ENCODE measurements at places on chromosomes 5 and 9. TPM values are rescaled to one million over a fixed set of nuclear protein-coding genes. Genes with fewer than 3 reads are reported as not detected.

- no peak overlapping the region for H3K27ac ChIP-seq
- H3K27me3 ChIP-seq = no peaks in the 10 kb centered on the region
- no peaks in the 10 kb centered on the region for H3K4me1 ChIP-seq
- no peak for DNase-seq
- no peaks in the 10 kb centered on the region for H3K36me3 ChIP-seq
These were observed 28.3 kb downstream of the CXXC5 start for GRCh38 chr5:139676406-139676805.

DNA sequence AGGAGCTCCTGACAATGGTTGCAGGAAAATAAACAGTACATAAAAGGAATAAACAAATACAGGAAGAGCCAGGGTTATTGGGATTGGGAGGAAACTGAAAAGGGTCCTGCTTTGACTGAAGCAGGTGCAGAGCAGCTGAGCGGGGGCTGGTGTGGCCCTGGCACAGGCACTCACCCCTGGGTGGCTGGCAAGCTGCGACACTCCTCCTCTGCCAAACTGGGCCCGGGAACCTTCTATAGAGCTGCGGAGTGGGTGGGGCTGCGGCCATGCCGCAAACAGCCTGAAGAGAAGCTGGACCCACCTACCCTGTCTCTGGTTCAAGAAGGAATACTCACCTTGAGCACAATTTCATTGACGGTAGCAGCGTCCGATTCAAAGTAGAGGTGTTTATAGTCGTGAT lies 182.5 kb downstream of the GAPVD1 start:
- no peak overlapping the region for H3K4me3 ChIP-seq
- H3K27ac ChIP-seq = no peak overlapping the region
- H3K4me1 ChIP-seq = no peaks in the 10 kb centered on the region
- no peaks in the 10 kb centered on the region for H3K36me3 ChIP-seq
- no peak for DNase-seq

The GGTA1 gene
- 1.7 TPM for total RNA-seq

GRCh38 chr5:68544648-68545552 lies 329.3 kb downstream of the PIK3R1 start:
- no peaks in the 10 kb centered on the region for H3K36me3 ChIP-seq
- H3K4me3 ChIP-seq = no peak overlapping the region
- no peak overlapping the region for H3K27ac ChIP-seq
- DNase-seq = no peak

The DIRAS2 gene
- 1.1 TPM for total RNA-seq

DNA sequence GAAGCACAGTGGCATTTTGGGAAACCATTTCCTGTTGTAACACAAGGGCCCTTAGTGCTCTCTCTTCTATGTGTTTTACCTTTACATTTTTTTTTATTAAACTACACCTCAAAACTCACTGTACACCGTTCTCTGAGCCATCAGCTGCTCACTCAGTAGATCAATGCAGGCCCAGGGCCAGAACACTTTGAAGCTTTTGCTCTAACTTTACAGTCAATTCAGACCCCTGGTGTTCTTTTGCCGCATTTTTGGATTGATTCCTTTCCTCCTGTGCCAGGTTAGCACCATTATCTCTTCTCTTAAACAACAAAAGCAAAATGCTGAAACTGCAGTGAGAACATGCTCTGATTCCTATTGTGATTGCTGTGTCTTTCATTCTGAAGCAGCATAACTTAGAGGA lies 269.8 kb upstream of the RGMB start:
- H3K4me1 ChIP-seq = peaks cover 6% of the 10 kb centered on the region
- H3K27me3 ChIP-seq = no peaks in the 10 kb centered on the region
- H3K4me3 ChIP-seq = no peak overlapping the region

DNA sequence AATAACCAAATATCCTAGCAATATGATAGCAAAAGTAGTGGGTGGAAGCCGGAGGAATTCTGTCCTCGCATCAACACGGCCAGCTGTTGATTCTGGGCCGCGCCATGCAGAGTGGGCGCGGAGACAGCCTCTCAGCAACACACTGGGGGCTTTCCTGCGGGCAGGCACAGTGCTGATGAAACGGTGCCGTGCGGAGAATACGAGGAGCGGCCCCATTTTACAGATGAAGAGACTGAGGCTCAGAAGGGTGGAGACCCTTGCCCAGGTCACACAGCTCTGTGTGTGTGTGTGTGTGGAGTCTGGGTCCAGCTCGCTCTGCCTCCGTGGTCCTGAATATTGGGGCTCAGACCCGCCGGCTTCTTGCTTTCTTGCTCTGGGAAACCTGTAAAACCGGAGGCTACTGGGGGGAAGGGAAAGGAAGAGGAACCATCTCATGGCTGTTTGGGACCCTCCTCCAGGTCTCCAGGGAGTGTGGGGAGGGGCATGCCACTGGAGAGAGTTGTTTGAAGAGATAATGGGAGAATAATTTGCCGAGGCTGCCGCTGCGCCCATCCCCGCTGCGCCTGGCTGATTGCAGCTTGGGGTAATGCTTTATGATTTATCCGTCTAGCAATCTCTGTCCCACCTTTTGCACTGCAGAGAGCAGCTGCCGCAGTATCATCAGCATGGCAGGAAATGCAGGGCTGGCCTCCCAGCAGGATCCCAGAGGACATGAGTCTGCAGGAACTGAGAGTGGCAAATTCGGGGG lies 36.6 kb downstream of the NCS1 start:
- H3K27me3 ChIP-seq = no peaks in the 10 kb centered on the region
- H3K4me1 ChIP-seq = no peaks in the 10 kb centered on the region
- DNase-seq = no peak
- no peak overlapping the region for H3K4me3 ChIP-seq
- H3K36me3 ChIP-seq = no peaks in the 10 kb centered on the region

The ECM2 gene
- 20.1 TPM for total RNA-seq

DNA sequence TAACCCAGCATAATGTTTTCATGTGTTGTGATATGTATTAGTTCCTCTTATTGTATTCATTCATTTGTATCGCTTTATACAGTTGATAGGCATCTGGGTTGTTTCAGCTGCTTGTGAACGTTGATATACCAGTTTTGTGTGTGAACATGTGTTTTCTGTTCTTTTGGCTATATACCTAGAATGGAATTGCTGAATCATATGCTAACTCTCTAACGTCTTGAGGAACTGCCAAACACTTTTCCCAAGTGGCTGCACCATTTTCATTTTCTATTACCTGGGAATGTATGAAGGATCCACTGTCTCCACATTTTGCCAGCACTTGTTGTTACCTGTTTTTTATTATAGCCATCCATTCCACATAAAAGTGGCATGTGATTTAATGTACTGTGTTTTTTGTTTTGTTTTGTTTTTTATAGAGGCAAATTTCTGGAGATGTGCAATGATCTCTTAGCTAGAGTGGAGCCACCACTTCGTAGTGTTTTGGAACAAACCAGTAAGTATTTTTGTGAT lies 34.6 kb downstream of the HSPA4 start:
- H3K27ac ChIP-seq = no peak overlapping the region
- H3K36me3 ChIP-seq = peaks cover 59% of the 10 kb centered on the region
- DNase-seq = no peak
- H3K4me1 ChIP-seq = no peaks in the 10 kb centered on the region
- no peaks in the 10 kb centered on the region for H3K27me3 ChIP-seq

The OR1J2 gene
- not detected for total RNA-seq

GRCh38 chr5:2810644-2811043 lies 59.2 kb upstream of the IRX2 start:
- no peaks in the 10 kb centered on the region for H3K36me3 ChIP-seq
- H3K4me3 ChIP-seq = no peak overlapping the region
- no peaks in the 10 kb centered on the region for H3K4me1 ChIP-seq
- H3K27ac ChIP-seq = no peak overlapping the region

The PCDH12 gene
- total RNA-seq = 0.83 TPM

- H3K36me3 ChIP-seq = no peaks in the 10 kb centered on the region
- DNase-seq = no peak
- no peak overlapping the region for H3K27ac ChIP-seq
These were observed 910.4 kb downstream of the DNAH5 start for GRCh38 chr5:13034061-13034460.

GRCh38 chr5:176535664-176536131 lies 1.5 kb downstream of the RNF44 start:
- H3K27me3 ChIP-seq = no peaks in the 10 kb centered on the region
- H3K4me1 ChIP-seq = peaks cover 42% of the 10 kb centered on the region
- no peak for DNase-seq

GRCh38 chr9:94538908-94539307 lies 16.0 kb upstream of the PCAT7 start:
- no peak overlapping the region for H3K4me3 ChIP-seq
- H3K27ac ChIP-seq = no peak overlapping the region
- no peaks in the 10 kb centered on the region for H3K4me1 ChIP-seq

- H3K36me3 ChIP-seq = no peaks in the 10 kb centered on the region
- H3K27ac ChIP-seq = peak overlapping the region; percentile 46
- H3K4me3 ChIP-seq = no peak overlapping the region
- H3K4me1 ChIP-seq = no peaks in the 10 kb centered on the region
- no peak for DNase-seq
- no peaks in the 10 kb centered on the region for H3K27me3 ChIP-seq
These were observed 100.7 kb upstream of the ERBIN start for GRCh38 chr5:65825408-65826328.

DNA sequence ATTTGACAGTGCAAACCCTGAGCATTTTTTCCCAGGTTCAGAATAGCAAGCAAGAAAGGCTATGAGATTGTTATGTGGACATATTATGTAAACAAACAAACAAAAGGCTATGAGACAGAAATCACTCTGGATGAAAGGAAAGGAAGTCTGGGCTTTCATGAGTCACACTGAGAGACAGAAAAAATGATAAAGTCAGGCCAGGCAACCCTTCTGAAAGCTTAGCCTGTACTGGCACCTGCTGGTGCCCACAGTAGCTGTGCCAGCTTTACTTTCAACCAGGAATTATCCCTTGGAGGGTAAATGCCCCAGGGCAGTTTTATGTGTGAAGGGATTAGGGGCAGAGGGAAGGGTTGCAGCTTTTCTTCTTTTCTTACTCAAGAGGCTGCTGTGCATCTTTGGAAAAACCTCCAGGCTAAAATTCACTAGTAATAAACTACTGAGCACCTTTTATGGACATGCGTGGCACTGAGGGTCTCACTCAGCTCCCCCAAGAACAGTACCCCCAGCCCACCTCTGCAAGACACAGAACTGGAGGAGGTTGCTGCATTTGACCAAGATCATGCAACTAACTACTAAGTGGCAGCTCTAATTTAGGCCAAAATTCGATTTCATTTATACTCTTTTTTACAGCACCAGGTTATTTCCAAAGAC lies 41.7 kb downstream of the ACTL7B start:
- no peaks in the 10 kb centered on the region for H3K27me3 ChIP-seq
- no peak overlapping the region for H3K27ac ChIP-seq
- H3K36me3 ChIP-seq = no peaks in the 10 kb centered on the region
- no peaks in the 10 kb centered on the region for H3K4me1 ChIP-seq
- H3K4me3 ChIP-seq = no peak overlapping the region

DNA sequence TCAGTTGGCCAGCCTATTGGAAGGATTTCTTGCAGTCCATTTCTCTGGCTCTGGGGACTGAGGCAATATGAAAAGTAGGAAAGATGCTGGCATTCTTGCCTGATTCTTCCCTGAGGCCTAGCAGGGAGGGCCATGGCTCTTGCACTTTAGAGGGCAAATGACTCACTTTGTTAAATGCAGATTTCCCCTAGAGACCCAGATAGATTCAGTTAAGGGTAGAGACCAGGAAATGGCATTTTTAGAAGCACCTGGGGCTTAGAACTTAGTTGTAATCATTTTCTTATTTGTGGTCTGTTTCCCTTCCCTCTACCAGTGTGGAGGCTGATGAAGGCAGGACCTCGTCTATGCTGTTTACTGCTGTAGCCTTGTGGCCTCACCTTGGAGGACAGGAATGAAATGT lies 112.8 kb upstream of the NR3C1 start:
- H3K27ac ChIP-seq = no peak overlapping the region
- no peaks in the 10 kb centered on the region for H3K36me3 ChIP-seq
- DNase-seq = no peak
- H3K4me3 ChIP-seq = no peak overlapping the region
- H3K4me1 ChIP-seq = no peaks in the 10 kb centered on the region

The AJM1 gene
- total RNA-seq = 17.4 TPM
